ENCODE measurements at places on chromosomes 16 and 17.

GRCh38 chr16:55207693-55208428 lies 116.1 kb upstream of the IRX6 start:
- DNase-seq: no peak

DNA sequence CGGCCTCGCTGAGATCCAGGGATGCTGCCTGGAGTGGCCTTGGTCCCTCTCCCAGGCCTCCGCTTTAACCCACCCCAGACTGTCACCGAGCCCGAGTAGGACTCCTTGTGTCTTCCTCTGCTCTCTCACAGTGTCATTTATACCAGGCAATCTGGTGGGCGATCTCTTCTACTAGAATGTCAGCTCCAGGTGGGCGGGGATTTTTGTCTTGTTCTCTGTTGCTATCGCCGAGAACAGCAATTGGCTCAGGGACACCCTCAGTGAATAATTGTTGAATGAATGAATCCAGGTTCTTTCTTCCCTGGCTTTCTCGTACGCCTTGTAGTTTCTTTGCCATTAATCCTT lies 591 bp downstream of the DHX38 start:
- no peak for DNase-seq

- no peak for DNase-seq
These were observed 13.2 kb upstream of the AURKB start for GRCh38 chr17:8223356-8224126.

- no peak for DNase-seq
These were observed 204.8 kb downstream of the TANC2 start for GRCh38 chr17:63170795-63171194.

DNA sequence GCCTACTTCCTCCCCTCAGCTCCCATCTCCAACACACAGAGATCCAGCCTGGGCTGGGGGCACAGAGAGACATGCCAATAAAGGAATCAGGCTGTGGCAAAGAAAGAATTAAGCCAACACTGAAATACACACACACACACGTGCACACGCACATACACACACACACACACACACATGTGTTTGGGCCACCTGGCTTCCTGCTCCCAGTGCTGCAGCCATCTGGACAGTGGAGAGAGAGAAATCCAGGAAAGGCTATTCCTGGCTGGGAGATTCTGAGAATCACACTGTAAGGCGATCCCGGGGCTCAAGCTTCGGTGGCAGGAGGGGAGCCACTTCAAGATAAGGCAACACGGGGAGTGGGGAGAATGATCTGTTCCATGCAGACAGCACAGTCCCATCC lies 72.4 kb downstream of the NOG start:
- no peak for DNase-seq

DNA sequence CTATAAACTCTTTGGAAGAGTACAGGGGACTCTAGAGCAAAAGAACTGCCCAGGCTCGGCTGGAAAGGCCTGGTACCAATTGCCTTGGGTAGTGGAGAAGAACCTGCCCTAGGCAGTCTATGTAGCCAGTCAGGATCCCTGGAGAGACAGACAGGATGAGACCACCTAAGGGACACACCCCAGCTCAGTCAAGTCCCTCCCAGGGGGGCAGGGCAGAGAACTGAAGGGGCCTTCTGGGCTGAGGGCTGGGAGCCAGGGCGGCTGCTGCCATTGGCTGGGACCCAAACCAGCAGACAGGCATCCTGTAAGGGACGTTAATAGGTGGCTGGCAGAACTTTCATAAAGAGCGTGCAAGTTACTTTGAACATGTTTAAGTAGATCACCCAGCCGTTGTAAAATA lies 12.8 kb upstream of the SLC38A8 start:
- DNase-seq: no peak

DNA sequence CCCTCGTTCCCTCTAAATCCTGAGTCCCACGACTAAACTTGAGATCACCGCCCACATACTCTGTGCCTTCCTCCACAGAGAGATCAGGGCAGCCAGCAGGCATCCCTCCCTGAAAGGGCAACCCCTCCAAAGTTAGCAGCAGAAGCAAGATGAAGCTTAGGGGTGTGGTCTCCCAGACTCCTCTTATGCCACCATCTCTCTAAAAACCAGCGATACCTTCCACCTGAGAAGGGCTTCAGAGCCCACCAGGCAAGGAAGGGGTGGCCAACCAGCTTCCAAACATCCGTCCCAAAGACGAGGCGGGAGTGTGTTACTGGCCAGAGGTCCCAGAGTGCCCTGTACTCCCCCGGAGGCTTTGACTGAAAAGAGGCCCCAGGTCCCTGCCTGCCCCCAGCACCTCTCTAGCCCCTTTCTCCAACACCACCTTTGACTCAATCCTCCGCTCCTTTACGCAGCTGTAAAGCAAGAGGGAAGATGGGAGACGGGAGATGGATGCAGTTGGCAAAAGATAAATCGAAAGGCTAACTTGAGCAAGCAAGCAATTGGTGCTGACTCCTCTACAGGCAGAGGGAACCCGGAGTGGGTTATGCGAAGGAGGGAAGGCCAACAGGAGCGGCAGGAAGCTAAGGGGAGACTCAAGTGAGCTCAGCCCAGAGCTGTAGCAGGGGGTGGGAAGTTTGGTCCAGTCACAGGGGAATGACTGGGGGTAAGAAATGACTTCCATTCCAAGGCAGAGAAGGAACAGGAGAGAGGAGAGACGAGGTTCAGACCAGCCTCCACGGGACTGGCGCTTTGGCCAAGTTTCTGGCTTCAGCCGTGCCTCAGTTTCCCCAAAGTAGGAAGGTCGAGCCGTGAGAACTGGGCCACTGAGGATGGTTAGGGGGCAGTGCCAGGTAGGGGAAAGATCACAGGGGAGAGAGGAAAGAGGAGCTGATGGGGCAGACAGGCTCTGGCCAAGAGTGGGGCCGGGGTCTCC lies 1.0 kb downstream of the ST3GAL2 start:
- no peak for DNase-seq

DNA sequence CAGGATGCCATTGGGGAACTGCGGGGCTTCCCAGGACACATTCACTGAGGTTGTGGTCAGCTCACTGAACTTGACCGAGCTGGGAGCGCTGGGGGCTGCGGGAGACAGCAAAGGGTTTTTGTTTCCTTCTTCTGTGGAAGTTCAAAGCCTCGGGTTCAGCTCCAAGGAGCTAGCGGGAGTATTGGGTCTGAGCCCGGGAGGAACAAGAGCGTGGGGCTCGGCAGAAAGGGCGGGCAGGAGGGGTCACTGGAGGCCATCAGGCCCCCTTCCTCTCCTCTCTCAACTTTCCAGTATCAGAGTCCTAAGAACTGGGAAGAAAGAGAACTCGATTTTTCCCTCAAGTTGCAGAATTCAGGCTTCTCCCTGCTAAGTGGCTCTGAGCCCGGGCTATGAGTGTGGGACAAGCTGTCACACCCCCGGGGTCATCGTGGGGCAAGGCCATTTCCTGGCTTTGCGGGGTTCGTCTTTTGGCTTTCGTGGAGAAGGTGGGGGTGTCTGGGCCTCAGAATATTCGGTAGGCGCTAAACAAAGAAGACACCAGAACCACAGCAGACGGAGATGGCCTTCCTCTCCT lies 53.6 kb upstream of the CDC42EP4 start:
- no peak for DNase-seq

GRCh38 chr17:57945996-57946797 lies 9.0 kb downstream of the CUEDC1 start:
- no peak for DNase-seq

DNA sequence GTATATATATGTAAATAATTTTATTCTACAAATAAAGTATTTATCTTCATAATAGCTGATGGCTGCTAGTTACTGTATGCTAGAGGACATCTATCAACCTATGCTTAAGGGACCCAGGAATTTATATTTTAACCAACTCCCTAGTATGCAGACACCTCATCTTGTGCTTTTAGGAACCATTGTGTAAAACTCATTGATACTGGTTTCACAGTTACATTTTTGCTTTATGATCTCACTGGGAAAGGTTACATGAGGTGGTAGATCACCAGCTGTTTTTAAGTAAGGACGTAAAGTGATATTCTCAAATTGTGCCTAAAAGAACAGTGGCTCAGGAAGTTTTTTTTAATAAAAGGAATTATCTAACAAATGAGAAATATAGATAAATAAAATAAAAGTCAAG lies 56.4 kb downstream of the VMP1 start:
- no peak for DNase-seq

GRCh38 chr16:69481901-69482341 lies 57.5 kb downstream of the CYB5B start:
- no peak for DNase-seq

DNA sequence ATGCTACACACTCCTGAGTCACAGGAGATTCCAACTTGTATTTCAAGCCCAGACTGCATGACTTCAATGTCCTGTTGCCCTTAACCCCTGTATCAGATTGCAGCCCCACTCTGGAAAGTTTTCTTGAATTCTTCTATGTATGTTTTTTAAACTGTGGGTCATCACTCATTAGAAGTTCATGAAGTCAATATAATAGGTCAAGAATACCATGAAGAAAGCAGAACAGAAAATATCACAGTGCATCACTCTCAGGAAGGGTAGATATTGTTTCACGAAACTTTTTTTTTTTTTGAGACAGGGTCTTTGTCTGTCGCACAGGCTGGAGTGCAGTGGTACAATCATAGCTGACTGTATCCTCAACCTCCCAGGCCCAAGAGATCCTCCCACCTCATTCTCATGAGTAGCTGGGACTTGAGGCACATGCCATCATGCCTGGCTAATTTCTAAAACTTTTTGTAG lies 20.5 kb downstream of the PRKCB start:
- no peak for DNase-seq

- no peak for DNase-seq
These were observed 34.5 kb downstream of the USP7 start for GRCh38 chr16:8929086-8929748.

DNA sequence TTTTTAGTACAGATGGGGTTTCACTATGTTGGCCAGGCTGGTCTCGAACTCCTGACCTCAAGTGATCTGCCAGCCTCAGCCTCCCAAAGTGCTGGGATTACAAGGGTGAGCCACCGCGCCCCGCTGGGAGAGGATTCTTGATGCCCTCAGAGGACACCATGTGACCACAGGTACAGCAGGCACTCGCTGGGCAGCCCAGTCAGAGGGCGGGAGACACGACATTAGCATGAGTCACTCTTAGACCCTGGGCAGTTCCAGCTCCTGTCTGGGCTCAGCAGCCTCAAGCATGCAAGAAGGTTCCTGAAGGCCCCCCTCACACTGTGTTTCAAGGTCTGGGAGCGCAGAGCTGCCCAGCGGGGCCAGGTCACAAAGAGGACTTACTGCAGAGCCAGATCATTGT lies 11.9 kb downstream of the STAC2 start:
- no peak for DNase-seq

Measured in HFF-Myc (cell line).